ENCODE measurements at places on chromosomes 6 and 20.

DNA sequence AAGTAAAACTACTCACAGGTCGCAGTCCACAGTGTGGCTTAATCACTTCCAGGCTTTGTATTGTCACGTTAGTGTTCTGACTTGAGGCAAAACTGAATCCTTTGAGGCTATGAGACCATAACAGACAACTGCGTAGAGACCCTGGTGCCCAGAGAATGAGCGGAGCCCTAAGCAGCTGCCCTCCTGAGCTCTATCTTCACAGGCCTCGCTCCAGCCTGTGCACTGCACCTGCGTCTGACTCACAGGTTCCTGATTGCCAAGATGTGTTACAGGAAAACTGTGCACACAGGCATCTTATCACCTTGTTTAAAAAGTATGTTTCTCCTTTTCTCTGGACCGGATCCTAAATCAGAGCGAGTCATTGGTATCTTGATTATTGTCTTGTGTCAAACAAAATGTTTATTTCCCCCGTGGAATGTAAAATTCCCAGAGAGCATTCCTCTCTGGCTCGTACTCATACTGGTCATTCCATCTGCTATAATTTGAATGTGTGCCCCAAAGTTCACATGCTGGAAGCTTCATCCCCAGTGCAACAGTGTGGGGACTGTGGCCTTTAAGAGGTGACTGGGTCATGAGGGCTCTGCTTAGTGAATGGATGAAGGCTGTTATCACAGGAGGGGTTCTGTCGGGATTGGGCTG is 25.7 kb downstream of the PRR18 start:
- ATAC-seq, result no peak

DNA sequence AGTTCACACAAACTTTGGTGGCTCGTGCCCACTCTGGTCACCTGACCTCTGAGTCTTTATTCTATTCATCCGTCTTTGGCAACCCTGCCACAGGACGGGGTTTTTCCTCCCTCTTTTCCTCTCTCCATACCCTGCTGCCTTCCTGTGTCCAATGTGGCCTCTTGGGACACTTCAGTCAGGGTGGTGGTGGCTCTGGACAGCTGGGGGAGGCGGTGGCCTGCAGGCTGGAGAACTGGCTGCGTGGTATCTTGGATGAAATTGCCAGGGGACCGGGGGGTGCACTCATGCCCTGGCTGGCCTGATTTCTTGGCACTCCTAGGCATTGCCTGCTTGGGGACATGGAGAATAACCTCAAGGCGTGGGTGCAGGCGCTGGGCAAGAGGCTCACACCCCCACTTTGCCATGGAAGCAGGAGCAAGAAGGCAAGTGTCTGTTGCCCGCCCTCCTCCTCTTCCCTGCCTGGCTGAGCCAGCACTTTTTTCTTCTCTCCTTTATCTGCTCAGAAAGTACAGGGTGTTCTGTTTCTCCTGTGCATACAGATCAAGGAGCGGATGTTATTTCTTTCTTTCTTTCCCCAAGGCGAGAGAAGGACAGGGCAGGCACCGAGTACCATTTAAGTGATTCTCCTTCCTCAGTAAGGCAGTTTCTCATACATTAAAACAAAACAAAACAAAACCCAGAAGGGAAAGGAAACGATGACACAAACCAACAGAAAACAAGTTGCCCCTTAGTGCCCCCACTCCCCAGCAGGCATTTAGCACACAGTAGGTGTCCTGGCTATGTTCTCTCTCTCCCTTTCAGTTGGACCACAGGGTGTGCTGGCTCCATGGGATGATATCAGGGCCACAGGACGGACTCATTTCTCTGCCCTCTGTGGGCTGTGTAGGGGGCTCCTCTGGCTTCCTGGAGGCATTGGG is 155.5 kb upstream of the RNF24 start:
- no peak for ATAC-seq

DNA sequence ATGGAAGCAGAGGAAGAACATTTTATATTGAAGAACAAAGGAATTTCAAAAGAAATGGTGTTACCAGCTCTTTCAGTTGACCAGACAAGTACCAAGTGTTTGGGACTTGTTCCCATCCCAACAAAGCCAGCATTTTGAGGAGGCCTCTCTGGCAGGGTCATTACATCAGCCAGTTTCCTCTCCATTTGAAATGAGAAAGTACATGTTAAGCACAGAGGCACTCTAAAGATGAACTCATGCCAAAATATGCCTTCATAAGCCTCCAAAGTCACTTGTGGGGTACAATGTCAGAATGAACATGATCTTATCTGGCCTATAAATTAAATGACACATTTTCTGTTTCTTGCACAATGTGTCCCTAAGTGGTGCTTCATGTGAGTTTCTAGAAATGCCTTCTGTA is 223.9 kb downstream of the PRL start:
- ATAC-seq, result no peak

GRCh38 chr6:140708441-140708840 is 1334.0 kb upstream of the CITED2 start:
- no peak for ATAC-seq

- no peak for ATAC-seq
These were observed 21.9 kb upstream of the C6orf62 start for GRCh38 chr6:24740861-24741260.

DNA sequence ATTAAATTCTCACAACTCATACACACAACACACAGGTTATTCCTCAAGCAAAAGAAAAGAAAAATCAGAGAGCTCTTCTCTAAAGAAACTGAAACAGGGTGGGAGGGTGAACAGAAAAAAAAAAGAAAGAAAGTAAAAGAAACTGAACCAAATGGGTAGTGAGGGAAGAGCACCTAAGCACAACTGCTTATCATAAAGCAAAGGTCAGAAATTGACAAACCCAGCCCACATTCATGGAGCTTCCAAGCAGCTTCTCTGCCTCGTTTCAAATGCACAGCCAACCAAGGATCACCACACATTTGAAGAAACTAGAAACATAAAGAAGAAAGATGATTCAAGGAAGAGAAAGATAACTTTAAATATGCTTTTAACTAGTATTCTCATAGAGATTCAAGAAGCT is 90.5 kb downstream of the RNGTT start:
- ATAC-seq, result no peak

GRCh38 chr6:91720324-91720723 is 1133.5 kb upstream of the MAP3K7 start:
- ATAC-seq, result no peak

GRCh38 chr20:16488616-16489015 is 84.6 kb downstream of the KIF16B start:
- ATAC-seq, result no peak

GRCh38 chr20:12372557-12372956 is 454.9 kb downstream of the BTBD3 start:
- ATAC-seq, result no peak

DNA sequence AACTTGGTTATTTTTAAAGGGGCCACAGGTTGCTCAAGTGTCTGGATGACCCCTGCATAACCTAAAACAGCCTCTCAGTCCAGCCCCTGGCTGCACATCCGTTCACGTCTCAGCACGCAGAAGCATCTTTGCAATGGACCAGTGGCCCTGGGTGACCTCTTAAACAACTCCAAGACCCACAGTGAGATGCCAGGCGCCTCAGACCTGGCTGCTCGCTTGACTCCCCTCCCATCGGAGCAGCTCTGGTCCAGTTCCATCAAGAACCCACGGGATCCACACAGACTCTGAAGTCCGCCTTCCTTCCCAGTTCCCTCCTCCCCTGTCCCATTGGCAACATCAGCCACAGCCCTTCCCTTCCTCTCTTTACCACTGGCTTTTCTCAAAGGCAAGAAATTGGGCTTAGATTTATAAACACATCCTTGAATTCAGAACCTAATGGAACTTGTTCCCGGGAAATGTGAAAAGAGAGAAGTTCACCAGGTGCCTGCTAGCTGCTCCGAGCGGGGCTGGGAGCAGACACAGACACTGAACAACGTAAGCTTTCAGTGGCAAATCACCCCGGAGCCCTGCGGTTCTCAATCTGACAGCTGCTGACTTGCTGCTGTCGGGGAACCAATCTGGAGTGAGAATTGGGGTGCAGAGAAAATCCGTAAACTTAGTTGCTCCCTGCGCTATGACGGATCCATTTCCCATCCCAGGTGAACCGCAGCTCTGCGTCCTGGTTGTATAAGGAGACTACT is 39.6 kb upstream of the MPC1 start:
- ATAC-seq, result no peak

- ATAC-seq, result no peak
These were observed 635 bp downstream of the SLC35B3 start for GRCh38 chr6:8434727-8435092.

- no peak for ATAC-seq
These were observed 885 bp downstream of the MTCL3 start for GRCh38 chr6:127518191-127518709.

- ATAC-seq, result no peak
These were observed 35.0 kb downstream of the RNF144B start for GRCh38 chr6:18422136-18422535.

DNA sequence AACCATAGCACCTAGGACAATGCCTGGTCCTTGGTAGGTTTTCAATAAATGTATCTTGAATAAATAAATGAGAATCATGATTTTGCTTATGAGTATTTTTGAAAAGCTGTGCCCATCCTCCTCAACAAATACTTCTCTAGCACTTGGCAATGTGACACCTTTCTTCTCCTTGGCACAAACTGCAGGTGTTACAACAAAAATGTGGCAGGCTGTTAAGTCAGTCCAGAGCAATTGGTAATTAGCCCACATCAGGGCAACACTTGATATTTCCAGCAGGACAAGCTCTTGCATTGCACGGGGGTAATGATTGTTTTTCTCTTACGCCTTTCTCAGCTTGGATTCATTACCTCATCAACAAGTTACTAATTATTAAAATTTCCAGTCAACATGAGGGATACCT is 31.6 kb upstream of the SNX9 start:
- ATAC-seq, result no peak

DNA sequence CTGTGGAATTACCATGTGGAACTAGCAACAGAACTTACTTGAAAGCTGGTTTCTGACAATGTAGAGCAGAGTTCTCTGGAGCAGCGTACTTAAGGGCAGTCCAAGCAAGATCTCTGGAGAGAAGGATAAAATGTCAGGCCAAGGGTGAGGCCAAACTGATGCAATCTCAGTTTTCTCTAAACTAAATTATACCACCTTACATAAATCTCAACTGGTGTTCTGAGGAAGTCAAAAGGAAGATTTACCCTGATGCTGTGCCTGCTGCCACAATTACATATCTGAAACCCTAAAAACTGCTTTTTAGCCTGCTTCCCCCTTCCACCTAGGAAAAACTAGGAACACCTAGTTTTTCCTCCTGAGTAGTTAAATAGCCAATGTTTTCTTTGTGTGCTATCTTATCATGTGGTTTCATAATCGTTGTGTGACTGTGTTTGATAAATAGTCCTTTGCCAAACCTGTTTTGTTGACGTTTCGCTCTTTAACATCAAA is 28.1 kb downstream of the NCOA7 start:
- ATAC-seq, result no peak

GRCh38 chr6:26316291-26316690 is 48.7 kb upstream of the BTN3A2 start:
- ATAC-seq, result no peak

DNA sequence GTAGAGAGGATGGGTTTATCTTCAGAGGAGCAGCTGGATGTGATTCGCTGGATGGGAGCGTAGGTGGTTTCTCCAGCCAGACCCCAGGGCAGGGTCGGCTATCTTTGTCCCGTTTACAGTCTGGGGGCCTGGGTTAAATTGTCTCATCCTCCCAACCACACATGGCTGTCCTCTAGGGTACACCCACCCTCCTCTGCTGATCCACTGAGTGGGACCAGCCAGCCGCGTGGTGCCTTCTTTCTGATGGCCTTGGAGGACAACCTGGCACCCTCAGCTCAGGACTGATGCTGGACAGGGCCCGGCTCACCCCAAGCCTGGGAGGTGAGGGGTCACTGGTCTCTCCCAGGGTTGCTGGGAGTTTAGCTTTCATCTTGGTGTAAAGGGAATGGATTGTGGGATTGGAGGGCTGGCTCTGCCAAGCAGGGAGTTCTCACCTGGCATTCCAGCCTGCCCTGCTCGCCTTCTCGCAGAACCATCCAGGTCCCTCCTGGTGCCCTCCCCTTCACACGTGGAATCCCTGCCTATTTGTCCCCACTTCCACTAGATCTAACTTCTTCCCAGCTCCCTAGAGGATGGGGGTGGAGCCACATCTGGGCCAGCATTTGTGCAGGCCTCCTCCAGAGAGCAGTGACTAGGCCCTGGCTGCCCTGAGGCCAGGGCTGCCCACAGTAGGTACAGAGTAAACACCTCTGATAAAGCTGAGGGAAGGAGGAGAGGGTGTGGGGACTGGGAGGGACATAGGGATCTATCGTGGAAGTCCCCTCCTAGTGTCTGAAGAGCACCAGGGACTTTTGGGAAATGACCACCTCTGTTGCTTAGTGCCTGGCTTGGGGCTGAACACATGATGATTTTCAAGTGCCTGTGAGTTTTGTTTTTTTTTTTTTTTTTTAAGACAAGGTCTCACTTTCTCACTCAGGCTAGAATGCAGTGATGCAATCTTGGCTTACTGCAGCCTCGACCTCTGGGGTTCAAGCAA is 1.6 kb downstream of the ITPR3 start:
- no peak for ATAC-seq

GRCh38 chr6:109303640-109304283 is 78.5 kb downstream of the CD164 start:
- ATAC-seq, result no peak

DNA sequence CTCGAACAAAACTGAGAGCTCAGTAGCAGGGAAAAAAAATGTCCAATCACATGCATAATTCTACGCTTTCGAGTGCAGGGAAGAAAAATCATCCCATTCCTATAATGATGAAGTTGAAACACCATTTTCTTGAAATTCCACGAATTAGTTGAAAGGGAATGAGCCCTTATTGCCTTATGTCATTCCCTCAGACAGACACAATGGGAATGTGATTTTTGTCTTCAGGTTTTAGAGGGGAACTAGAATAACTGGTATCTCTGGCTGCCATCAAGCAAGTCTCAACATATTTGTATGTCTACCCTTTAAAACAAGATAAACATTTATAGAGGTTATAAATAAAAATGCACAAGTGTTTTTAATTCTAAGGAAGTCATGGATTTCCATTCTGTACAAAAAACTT is 87.9 kb downstream of the KIF13A start:
- ATAC-seq, result no peak

DNA sequence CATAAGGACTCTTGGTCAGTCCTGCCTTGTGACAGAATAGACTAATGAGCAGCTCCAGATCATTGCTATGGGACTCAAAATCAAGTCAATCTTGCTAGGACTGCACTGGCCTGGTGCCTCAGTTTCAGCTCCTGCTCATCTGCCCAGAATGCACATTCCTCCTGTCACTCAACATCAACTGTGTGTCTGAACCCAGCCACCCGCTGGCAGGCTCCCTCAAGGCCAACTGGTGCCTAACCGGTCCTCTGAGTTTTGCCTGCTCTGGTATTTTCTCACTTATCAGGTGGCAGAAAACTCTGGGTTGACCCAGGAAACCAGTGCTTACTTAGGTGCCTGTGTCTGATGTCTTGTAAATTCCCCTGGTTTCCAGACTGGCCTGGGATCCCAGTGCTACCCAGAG is 297.7 kb downstream of the DHX35 start:
- ATAC-seq, result no peak

All from activated CD4-positive, CD25-positive, alpha-beta regulatory T cell treated with anti-CD3 and anti-CD28 coated beads, Interleukin-2, amount 50 U/mL, for 24 hours (primary cell).